ENCODE measurements at places on chromosomes 16 and 17.

DNA sequence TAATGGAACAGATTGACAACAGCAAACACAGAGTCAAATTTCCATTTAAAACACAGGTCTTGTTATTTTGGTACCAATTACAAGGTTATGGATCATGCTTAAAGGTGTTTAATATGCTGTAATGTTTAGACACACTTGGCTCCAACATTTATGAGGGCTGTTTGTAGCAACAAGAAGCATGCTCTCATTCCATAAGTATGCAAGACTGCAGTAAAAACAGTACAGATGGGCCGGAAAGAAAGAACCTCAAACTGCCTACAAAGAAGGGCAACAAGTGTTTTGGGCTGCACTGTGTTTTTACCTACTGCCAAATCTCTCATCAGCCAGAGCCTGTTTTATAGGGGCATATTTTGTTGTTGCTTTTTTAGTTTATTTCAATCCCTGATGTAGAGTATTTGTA lies 100.5 kb upstream of the HS3ST3A1 start:
- no peak for DNase-seq

DNA sequence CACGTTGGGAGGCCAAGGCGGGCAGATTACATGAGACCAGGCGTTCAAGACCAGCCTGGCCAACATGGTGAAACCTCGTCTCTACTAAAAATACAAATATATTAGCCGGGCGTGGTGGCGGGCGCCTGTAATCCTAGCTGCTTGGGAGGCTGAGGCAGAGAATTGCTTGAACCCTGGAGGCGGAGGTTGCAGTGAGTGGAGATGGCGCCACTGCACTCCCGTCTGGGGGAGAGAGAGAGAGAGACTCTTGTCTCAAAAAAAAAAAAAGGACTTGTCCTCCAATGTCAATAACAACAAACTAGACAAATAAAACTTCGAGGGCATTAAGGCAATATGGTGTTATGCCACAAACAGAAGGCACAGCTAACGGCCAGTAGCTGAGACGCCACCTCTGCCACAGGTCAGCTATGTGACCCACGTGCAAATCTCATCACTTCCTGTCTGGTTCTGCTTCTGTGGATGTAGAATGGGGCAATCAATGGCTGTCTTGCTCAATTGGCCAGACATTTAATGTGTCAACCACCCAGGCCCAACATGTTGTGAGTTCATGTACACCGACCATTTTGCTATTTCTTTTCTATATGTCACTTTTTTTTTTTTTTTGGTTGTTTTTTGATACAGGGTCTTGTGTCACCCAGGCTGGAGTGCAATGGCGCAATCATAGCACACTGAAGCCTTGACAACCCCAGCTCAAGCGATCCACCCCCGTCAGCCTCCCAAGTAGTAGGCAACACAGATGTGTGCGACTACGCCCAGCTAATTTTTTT lies 834 bp upstream of the TXNDC11 start:
- DNase-seq: peak; percentile 3

- DNase-seq: no peak
Observed at GRCh38 chr16:68190736-68191510, 45.0 kb downstream of the ESRP2 start.

DNA sequence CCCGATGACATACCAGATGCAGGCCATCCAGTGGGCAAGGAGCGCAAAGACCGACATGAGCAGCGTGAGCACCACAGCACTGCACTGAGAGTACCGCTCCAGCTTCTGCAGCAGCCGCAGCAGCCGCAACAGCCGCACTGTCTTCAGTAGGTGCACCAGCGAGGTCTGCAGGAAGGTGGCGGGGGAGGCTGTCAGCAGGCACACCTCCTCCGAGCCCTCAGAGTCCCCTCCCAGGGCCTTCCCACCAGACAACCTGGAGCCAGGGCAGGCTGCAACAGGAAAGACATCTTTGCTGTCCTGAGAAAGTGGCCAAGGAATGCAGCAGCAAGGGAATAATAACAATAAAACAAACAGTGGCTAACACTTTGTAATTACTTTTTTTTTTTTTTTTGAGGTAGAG lies 9.1 kb downstream of the KCNH4 start:
- DNase-seq: no peak

- no peak for DNase-seq
Observed at GRCh38 chr16:8625491-8626087, 4.1 kb downstream of the METTL22 start.

- no peak for DNase-seq
Observed at GRCh38 chr16:68776821-68777485, 39.9 kb downstream of the CDH1 start.

DNA sequence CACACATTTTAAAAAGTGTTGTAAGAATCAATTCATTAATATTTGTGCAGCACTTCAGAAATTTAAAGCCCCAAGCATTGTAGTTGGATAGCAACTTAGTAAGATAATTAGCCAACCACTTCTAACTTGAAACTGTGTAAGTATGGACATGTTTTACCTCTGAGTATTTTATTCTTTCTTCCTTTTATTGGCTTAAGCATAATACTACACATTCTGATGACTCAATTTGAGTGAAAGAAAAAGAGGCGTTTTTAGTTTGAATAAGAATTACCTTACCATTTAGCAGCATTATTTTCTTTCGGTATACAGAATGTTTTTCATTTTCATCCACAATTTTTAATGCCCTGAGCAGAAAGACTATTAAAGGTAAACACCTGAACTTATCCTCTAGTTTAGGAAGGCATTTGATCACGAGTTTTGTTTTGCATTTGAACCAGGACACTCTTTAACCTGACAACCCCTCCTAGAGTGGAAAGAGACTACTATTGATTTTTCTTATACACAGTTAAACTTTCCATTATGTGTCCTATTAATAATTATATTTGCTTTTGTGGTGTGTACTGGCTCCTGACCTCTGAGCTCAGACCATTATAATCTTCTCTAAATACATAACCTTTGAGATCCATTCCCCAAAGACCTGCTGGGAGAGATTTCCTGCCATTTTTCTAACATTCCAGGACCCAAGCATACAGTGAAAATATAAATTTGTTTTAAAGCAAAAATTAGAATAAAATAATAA lies 9.2 kb downstream of the NACA2 start:
- DNase-seq: no peak

DNA sequence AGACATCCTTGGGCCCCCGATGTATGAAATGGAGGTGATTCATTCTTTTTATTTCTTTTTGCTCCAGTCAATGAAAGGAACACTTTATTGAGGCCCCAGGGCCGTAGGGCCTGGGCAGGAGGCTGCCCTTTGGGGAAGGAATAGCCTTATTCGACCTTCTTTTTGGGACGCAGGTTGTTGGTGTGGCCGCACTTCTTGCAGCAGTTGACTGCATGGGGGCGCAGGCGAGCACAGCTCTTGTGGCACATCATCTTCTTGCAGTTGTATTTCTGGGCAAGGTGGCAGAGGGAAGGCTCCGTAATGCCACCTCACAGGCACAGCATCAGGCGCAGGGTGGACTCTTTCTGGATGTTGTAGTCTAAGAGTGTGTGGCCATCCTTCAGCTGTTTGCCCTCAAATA lies 50.9 kb downstream of the SIAH1 start:
- no peak for DNase-seq

DNA sequence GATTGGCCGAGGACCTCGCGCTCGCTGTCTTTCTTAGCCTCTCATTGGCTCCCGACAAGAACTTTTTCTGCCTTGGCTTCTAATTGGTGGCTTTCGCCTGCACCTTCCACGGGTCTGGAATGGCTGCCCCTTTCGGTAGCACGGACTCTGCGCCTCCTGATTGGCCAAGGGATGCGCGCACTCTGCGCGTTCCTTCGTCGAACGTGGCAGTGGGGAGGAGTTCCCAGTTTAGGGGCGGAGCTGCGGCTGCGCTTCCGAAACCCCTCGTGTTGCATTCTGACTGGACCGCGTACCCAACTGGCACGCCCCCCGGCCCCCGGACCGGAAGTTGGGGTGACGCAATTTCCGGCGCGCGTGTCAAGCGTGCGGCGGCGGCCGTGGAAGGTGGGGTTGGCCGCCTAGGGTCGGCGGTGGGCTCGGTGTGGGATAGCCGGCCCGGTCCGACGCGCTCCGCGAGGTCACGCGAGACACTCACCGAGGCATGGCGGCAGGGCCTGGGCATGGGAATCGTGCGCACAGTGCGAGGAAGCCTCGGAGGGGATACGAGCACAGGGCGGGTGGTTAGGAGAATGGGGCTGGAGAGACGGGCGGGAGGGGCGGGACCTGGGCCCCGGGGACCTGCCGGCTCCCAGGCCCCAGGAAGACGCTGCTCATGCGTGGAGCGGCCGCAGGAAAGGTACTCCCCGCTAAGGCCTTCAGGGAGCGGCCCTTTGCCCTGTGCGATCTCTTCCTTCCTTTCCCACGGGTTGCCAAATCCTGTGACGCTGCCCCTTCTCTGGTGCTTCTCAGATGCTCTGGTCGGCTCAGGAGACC lies 627 bp upstream of the P4HB start:
- peak; percentile 99 for DNase-seq

- no peak for DNase-seq
Observed at GRCh38 chr17:35977509-35977908, 3.8 kb downstream of the CCL16 start.

GRCh38 chr16:30121741-30122571 lies 1.1 kb downstream of the MAPK3 start:
- DNase-seq: no peak
